Mesendoderm (in vitro differentiated cells): ENCODE measurements at places on chromosomes 7 and 10.

GRCh38 chr7:1058821-1059199, 14.5 kb downstream of the GPR146 start:
- DNase-seq = no peak

GRCh38 chr10:30806850-30807249, 177.3 kb upstream of the LYZL2 start:
- DNase-seq = no peak

DNA sequence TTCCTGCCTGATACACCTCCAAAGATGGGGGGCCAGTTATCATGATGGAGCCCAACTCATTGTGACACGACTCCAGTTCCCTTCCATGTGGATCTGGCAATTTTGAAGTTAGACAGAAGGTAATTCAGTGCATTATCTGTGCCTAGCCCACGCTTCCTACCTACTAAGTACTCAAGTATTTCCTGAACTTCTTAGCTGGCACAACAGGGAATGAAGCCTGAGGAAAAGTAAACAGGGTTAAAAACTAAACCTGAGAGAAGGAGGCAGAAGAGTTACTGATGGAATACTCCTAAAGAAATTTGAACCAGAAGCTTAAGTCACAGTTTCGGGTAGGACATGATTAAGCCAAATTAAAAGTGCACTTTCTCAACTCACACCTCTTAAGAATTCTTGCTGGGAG, 1.1 kb upstream of the SEC31B start:
- no peak for DNase-seq

GRCh38 chr10:30812018-30812851, 182.7 kb upstream of the LYZL2 start:
- no peak for DNase-seq

DNA sequence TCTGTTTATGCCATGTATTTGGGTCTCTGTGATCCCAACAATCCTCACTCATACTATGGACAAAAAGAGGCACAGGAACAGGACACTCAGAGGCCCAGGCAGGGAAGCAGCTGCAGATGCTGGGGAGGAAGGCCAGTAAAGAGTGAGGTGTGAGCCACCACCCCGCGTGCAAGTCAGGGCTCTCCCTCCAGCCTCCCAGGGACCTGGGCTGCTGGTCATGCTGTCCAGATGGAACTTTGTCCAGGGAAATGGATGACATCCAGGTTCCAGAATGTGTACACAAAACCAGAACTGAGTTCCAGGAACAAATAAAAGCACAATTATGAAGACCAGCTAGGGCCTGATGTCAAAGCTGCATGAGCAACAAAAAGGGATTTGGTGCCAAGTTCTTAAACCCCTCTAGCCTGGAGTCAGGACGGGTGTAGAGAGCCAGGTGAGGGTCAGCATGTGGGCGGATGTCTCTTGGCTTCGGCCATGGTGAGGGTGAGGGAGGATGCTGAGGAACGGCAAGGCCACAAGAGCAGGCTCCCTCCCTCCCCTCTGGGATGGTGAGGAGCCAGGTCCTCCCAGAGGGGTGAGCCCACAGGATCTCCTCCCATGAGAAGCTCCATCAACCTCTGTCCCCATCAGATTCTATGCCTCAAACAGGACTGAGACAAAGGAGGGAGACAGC, 739.7 kb downstream of the PARD3 start:
- DNase-seq = no peak

- no peak for DNase-seq
Measured at GRCh38 chr7:2072042-2072441, 160.7 kb downstream of the MAD1L1 start.

DNA sequence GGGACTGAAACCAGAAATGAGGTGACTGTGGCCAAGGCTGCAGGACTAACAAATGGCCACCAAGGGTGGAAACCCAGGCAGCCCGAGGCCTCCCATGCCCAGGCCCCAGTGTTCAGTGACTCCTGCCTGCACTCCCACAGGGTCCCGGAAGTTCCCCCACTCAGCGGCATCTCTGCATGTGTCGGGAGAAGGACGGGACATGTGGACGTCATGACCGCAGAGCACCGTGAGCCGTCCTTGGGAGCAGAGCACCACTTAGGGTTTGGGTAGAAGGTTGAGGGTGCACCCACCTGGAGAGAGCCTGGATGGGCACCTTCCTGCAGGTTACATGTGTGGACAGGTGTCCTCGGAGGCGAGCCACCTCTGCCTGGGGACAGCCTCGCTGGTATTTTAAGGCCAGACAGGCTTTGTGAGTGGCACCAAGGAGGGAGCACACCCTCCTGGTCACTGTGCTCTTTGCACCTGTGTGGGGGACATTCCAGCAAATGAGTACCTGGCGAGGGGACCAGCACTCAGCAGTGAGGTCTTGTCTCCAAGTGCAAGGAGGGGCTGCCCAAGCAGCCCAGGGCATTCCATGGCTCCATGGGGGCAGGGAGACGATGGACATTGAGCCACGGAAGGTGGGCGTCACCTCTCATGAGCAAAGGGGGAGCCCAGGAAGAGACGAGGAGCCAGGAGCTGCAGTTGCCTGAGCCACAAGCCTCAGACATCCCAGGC, 95.3 kb upstream of the TCERG1L start:
- no peak for DNase-seq

DNA sequence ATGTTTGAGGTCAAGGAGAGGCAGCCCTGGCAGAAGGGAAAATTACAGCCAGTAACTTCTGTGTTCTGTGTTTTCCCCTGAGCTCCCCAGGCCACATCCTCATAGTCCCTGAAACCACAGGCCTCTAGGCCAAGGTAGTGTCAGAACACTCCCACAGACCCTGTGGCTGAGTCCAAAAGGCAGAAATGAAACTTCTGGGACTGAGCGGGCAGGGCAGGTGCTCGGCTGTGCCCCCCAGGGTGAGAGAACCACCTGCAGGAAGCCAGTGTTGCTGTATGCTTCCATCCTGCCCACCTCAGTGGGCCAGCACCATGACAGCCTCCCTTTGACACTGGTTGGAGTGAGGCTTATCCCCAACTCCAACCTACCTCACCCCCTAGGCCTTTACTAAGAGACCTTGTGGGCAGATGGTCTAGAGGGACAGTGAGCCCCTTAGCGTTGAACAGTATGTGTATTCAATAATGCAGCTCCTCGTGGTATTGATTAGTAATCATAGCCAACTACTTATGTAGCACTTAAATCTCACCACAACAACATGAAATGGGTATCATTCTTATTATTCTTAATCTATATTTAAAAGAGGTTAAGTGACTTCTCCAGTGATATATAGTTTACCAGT, 30.3 kb downstream of the PIK3CG start:
- no peak for DNase-seq

GRCh38 chr10:1687190-1687589, 50.1 kb downstream of the ADARB2 start:
- peak; percentile 86 for DNase-seq

DNA sequence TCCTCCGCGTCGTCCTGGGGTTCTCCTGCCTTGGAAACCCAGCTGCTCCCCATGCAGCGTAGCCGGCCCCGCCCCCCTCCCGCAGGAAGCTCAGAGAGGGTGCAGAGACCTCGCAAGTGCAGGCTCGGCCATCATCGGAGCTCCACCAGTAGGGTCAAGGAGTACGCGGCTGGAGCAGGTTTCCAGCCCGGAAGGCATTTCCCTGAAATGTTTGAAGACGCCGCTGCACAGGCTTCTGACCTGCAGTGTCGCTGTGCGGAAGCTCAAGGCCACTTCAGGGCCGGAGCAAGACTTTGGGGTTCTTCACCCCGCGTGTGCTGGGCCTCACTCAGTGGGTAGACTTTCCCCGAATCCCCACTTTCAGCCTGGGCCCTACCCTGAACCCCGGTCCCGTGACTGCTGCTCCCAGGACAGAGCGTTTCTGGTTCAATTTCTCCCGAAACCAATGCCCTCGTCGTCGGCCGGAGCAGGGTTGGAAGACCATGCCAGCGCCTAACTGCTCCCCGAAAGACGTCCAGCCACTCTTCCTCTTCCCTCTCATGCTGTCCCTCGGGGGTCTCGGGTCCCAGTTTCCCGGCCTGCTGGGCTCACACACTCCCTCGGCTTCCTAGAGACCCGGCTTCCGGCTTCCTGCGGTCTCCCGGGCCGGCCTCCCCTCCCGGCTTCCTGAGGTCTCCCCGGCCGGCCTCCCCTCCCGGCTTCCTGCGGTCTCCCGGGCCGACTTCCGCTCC, 52.1 kb downstream of the INSIG1 start:
- DNase-seq = peak; percentile 46
